ENCODE measurements at places on chromosomes 16 and 17.

DNA sequence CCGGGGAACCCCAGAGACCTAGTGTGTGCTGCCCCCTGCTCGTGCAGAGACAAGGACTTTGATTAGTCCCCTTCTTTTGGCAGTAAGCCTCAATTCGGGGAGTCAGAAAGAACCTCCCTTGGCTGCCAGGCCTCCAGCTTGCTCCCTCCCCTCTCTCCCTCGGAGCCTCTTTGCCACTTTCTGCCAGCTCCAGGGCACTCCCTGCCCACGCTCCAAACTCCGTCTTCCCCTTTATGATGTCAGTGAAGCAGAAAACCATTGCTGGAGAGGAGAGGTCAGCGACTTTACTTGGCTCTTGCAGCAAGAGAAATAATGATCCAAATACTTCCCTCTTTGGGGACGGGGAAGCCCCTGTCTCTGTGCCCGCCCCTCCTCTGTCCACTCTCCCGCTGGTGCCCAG, 28.1 kb downstream of the TTYH2 start:
- no peak for DNase-seq

DNA sequence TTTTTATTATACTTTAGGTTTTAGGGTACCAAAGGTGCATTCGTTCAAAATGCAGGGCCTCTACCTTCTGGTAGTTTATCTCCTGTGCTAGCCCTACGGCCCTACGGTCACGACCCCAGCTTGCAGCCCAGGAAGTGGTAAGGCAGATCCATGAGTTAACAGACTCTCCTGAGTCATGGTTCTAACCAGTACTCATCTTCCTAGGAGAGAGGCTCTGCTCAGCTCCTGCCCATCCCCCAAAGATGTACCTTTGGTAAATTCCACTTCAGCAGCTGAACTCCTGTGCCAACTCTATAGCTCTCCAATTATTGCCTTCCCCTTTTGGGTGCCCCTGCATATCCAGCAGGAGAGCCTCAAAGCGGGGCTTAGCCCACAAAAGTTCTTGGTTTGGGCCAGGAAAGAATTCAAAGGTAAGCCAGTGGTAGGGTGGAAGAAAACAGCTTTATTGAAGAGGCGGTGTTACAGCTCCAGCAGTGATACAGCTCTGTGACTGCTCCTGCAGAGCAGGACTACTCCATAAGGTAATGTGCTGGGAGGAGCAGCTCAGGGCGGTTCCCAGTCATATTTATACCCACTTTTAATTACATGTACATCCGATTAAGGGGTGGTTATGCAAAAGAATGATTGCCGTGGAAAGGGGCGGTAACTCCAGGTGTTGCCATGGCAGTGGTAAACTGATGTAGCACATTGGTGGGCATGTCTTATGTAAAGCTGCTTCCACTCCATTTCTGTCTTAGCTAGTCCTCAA, 241.4 kb downstream of the PMP22 start:
- DNase-seq = no peak

- no peak for DNase-seq
These were observed 762.0 kb downstream of the KCNJ18 start for GRCh38 chr17:22454070-22454999.

- no peak for DNase-seq
These were observed 123.5 kb upstream of the CHMP6 start for GRCh38 chr17:80868022-80868609.
